ENCODE measurements at places on chromosomes 6 and 20.

DNA sequence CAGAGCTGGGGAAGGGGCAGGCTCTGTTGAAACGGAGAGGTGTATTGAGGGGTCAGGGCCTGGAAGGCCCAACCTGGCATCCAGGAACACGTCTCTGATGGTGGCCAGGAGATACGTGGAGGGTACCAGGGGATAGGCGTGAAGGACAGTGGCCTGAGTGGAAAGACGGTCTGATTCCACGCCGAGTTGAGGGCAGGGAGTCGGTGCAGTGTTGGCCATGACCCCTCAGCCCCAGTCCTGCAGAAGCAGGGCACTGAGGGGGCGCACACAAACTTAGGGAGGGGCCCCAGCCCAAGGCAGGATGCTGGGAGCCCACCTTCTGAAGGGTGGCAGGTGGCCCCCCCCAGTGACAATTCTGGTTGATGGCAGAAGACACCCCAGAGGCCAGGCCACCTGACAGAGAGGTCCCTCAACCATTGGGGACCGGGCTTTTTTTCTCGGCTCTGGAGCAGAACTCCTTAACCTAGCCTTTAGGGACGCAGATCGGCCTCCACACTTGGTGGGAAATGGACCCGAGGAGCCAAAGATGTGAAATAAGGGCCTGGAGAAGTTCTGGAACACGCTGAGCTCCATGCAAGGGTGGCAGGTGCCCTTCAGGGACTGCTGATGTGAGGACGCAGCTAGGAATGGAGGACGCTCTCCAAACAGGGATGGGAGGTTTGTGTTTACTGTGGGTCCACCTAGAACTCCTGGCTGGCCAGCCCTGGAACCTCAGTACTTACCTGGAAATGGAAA is 91.0 kb downstream of the TMEM242 start:
- peaks cover 45% of the 10 kb centered on the region for H3K27me3 ChIP-seq
- H3K36me3 ChIP-seq: no peaks in the 10 kb centered on the region
- peaks cover 22% of the 10 kb centered on the region for H3K4me1 ChIP-seq
- no peak for DNase-seq
- H3K27ac ChIP-seq: no peak overlapping the region
- H3K4me3 ChIP-seq: no peak overlapping the region

GRCh38 chr20:45508068-45508886 is 7.1 kb downstream of the SPINT3 start:
- H3K4me3 ChIP-seq: no peak overlapping the region
- peak; percentile 3 for DNase-seq
- no peak overlapping the region for H3K27ac ChIP-seq
- peaks cover 15% of the 10 kb centered on the region for H3K4me1 ChIP-seq

DNA sequence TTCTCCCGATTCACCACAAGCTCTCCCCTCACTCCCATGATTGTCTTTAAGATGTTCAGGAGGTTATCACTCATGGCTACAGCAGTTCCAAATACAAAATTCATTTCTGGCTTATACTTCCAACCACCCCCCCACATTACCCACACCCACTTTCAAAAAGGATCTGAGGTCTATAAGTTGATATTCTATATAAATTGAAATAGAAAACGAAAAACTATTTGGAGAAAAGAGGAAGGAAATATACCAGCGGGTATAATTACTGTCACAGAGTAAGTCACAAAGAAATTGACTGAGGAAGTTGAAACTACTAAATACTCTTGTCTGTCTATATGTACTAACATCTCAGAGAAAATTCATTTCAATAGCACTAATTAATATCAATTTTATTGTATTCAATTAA is 112.7 kb upstream of the TNFAIP3 start:
- H3K4me3 ChIP-seq: no peak overlapping the region
- H3K27me3 ChIP-seq: no peaks in the 10 kb centered on the region
- H3K36me3 ChIP-seq: no peaks in the 10 kb centered on the region

GRCh38 chr6:126909493-126909892 is 209.0 kb upstream of the RSPO3 start:
- DNase-seq: no peak
- no peak overlapping the region for H3K27ac ChIP-seq
- no peaks in the 10 kb centered on the region for H3K36me3 ChIP-seq
- H3K4me3 ChIP-seq: no peak overlapping the region
- no peaks in the 10 kb centered on the region for H3K27me3 ChIP-seq

DNA sequence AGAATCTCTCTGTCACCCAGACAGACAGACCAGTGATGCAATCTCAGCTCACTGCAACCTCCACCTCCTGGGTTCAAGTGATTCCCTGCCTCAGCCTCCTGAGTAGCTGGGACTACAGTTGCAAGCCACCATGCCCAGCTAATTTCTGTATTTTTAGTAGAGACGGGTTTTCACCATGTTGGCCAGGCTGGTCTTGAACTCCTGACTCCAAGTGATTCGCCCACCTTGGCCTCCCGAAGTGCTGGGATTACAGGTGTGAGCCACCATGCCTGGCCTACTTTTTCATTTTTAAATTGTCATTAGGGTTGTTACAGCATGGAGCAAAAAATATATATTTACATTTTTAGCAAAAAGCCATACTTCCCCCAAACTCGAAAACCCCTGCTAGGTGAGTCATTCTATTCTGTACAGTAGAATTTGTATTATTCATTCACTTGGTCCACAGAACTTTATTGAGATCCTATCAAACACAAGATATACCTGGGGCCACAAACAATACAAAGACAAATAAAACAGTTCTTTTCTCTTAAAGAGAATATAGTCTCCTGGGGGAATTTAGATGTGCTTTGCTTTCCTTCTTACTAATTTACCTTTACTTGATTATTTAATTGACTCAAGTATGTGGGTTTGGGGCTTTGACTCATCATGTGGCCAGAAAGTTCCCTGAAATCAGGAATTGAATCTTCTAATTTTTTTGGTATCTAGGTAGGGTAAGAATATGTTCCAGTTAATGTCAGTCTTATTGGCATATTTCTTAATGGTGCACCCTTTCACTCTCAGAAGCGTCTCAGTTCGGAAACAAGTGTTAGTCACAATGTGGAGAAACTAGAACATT is 16.6 kb upstream of the CCND3 start:
- H3K27ac ChIP-seq: peak overlapping the region; percentile 98
- H3K36me3 ChIP-seq: peaks cover 26% of the 10 kb centered on the region
- H3K4me1 ChIP-seq: peaks cover 85% of the 10 kb centered on the region

Measured in activated naive CD8-positive, alpha-beta T cell treated with anti-CD3 and anti-CD28 coated beads, Interleukin-2, amount 50 U/mL, for 24 hours (primary cell).